ENCODE measurements at places on chromosomes 16 and 17.

- DNase-seq = no peak
These were observed 104.5 kb upstream of the FAM20A start for GRCh38 chr17:68705714-68706076.

GRCh38 chr17:78960928-78961327 is 18.8 kb downstream of the LGALS3BP start:
- no peak for DNase-seq

- DNase-seq = peak; percentile 85
These were observed at the start of gene PLEKHG4 for GRCh38 chr16:67279296-67280089. PLEKHG4 (plus strand) TSS chr16:67279532; CDS start chr16:67280045, 513 bp downstream.

DNA sequence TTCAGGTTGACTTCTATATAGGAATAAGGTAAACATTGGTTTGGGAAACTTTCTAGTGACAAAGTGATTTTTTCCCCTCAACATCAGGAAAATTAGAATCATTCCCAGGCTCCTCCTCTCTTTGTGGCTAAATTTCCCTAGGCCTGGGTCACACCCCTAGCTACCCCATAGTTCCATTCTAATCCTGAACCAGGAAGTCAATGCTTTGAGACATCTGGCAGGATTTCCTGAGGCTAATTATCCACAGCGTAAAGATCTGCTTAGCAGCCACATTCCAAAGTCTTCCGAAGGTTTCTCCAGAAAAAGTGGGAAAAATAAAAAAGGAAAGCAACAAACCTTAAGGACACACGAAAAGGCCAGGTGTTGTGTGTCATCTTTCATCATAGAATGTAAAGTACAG is 60.3 kb upstream of the CORO6 start:
- DNase-seq = no peak

- no peak for DNase-seq
These were observed 25.3 kb downstream of the OTOA start for GRCh38 chr16:21689107-21689506.

GRCh38 chr16:79071424-79071823 is 529.1 kb downstream of the MAF start:
- DNase-seq = no peak

Data from hematopoietic multipotent progenitor cell (in vitro differentiated cells).